ENCODE measurements at places on chromosomes 2 and 18.

- DNase-seq: no peak
Measured at GRCh38 chr2:136207030-136207623, 89.2 kb upstream of the CXCR4 start.

DNA sequence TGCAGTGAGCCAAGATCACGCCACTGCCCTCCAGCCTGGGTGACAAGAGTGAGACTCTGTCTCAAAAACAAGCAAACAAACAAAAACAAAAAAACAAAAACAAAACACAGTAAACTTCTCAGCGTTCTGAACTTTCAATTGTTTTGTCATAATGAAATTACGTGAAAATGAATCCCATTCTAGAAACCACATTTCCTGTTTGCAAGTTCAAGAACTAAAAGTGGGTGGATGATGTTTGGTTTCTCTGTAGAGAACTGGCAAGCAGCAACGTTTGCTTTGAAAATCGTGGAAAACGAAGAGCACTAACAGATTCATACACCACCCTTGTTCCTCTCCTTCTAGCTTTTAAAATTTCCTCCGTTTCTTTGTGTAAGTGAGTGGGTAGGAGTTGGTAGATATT lies 226.1 kb upstream of the LYPD1 start:
- no peak for DNase-seq

- no peak for DNase-seq
Measured at GRCh38 chr18:75928706-75929105, 501.2 kb upstream of the SMIM21 start.

DNA sequence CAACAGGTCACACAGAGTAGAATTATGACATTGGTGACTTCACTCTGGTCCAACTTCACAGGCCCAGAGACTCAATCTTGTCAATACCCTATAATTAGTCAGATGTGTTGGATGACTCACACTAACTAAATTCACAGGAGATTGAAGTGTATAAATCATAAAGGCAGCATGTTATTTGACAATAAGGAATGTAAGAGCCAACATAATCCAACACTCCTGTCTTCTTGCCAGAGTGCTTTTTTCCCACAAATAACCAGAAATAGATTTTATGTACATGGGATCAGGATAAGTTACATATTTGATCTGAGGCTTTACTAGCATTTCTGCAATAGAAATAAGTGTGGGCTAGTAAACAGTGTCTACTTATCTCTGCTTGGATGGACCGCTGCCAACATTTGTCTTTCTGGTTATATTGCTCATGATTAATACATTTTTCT lies 42.2 kb upstream of the ZSWIM2 start:
- peak; percentile 51 for DNase-seq

GRCh38 chr18:24593886-24594285 lies 133.4 kb downstream of the HRH4 start:
- no peak for DNase-seq

All from EL (cell line).